ENCODE measurements at places on chromosomes 3 and 15. TPM values are rescaled to one million over a fixed set of nuclear protein-coding genes. Genes with fewer than 3 reads are reported as not detected.

RTP3 gene
- not detected for total RNA-seq

KIF9 gene
- total RNA-seq, result 14.5 TPM

PP2D1 gene
- total RNA-seq, result not detected

GOLGA8G gene
- not detected for total RNA-seq

SERPINI2 gene
- total RNA-seq, result 1.6 TPM

FEZF2 gene
- not detected for total RNA-seq

DNA sequence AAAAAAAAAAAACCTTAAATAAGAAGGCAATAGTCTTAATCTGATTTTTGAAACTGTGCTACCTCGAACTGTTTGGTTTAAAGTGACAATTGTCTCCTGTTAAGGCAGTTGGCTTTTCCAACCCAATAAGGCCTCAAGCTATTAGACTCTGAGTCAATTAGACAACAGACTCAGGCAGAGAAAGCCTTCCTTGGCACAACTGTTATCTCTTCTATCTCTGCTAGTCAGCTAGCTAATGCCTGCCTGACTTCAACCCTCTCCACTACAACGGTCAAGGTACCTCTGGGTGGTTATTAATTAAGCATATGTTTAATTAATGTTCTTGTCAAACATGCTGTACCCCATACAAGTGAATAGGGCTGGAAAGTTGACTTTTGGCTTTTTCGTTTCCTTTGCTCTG is 110.2 kb upstream of the NLGN1 start:
- no peak for DNase-seq

GRCh38 chr3:31802981-31803740 is 177.9 kb downstream of the OSBPL10 start:
- no peak for DNase-seq

DNA sequence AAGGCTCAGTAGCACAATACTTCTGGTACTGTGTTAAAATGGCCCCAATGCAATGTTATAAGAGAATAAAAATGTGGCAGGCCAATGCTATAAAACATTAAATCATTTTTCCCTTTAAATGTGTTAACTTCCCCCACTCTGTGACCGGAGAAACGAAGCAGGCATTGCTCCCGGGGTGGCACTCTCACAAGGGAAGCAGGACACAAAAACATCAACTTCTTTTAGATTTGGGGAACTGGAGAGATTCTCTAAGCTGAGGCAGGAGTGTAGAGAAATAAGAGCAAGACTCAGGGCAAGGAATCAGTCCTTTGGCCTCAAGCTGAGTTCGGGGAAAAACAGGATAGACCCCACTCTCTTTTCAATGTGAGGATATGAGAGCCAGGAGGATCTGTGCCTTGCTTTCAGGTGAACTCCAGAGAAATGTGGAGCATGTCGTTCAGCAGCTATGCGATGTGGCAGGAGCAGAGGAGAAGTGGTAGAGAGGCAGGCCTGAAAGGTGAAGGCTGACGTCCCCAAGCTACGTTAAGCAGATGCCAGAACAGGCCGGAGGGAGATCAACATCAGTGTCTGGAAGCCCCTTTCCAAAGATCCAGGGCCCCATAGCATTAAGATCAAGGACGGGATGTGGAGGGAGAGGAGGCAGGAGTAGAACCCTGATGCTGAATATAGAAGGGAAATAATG is 160.2 kb downstream of the PLD1 start:
- DNase-seq, result no peak

GRCh38 chr3:197912741-197913476 is 37.1 kb upstream of the RPL35A start:
- DNase-seq, result no peak

- DNase-seq, result no peak
These were observed 37.6 kb upstream of the WNT5A start for GRCh38 chr3:55524565-55525244.

- no peak for DNase-seq
These were observed 9.2 kb downstream of the CD200R1 start for GRCh38 chr3:112965656-112966055.

- DNase-seq, result no peak
These were observed 42.3 kb downstream of the WDR72 start for GRCh38 chr15:53716909-53717876.

Measured in hematopoietic multipotent progenitor cell (in vitro differentiated cells).